ENCODE measurements at places on chromosomes 3 and 15.

- no peak overlapping the region for H3K27ac ChIP-seq
- no peaks in the 10 kb centered on the region for H3K27me3 ChIP-seq
- peak; percentile 77 for DNase-seq
Measured at GRCh38 chr15:70289191-70289955, 191.7 kb upstream of the TLE3 start.

DNA sequence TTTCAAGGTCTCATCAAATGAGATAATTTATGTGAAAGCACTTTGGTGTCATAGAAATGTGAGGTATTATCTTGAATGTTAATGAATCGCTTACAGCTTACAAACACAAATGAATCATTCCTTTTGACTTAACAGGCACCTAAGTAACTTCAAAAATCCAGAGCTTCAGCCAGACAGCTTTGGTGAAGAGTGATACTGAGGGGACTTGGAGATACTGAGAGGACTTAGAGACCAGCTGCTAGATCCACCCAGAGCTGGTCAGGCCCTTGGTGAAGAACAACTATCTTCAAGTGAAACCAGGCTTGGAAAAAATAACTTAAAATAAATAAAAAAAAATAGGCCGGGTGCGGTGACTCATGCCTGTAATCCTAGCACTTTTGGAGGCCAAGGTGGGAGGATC lies 16.2 kb upstream of the ZFYVE19 start:
- H3K27ac ChIP-seq, result no peak overlapping the region
- DNase-seq, result no peak
- peaks cover 17% of the 10 kb centered on the region for H3K4me1 ChIP-seq
- no peaks in the 10 kb centered on the region for H3K27me3 ChIP-seq
- H3K4me3 ChIP-seq, result no peak overlapping the region

DNA sequence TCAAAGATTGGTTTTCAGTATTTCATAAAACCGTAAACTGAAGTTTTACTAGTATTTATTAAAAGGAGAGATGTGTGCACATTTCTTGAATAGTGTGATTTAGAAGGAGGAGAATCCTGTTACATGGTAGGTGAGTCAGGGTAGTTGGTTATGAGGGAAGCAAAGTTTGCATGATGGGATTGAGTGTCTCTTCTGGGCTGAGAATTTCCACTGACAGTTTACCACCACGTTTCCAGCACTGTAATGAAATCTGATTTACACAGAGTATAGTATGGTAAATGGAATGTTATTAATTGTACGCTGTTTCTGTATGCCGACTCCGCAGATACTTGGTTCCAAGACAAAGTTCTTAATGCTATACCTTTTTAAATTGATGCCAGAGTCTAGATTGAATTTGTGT lies 1.6 kb downstream of the NECTIN3 start:
- H3K27ac ChIP-seq, result no peak overlapping the region
- DNase-seq, result no peak
- H3K36me3 ChIP-seq, result no peaks in the 10 kb centered on the region
- H3K4me3 ChIP-seq, result peak overlapping the region; percentile 77
- no peaks in the 10 kb centered on the region for H3K27me3 ChIP-seq
- H3K4me1 ChIP-seq, result no peaks in the 10 kb centered on the region

DNA sequence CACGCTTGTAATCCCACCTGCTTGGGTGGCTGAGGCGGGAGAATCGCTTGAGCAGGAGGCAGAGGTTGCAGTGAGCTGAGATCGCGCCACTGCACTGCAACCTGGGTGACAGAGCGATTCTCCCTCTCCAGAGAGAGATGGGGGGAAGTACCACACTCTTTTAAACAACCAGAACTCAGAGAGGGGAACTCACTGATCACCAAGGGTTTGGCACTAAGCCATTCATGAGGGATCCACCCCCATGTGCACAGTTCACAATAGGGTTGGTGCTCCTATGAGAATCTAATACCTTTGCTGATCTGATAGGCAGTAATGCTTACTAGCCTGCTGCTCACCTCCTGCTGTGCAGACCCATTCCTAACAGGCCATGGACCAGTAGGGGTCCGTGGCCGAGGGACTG lies 51.6 kb downstream of the QTRT2 start:
- no peak overlapping the region for H3K4me3 ChIP-seq
- H3K4me1 ChIP-seq, result no peaks in the 10 kb centered on the region
- no peaks in the 10 kb centered on the region for H3K27me3 ChIP-seq
- no peaks in the 10 kb centered on the region for H3K36me3 ChIP-seq

DNA sequence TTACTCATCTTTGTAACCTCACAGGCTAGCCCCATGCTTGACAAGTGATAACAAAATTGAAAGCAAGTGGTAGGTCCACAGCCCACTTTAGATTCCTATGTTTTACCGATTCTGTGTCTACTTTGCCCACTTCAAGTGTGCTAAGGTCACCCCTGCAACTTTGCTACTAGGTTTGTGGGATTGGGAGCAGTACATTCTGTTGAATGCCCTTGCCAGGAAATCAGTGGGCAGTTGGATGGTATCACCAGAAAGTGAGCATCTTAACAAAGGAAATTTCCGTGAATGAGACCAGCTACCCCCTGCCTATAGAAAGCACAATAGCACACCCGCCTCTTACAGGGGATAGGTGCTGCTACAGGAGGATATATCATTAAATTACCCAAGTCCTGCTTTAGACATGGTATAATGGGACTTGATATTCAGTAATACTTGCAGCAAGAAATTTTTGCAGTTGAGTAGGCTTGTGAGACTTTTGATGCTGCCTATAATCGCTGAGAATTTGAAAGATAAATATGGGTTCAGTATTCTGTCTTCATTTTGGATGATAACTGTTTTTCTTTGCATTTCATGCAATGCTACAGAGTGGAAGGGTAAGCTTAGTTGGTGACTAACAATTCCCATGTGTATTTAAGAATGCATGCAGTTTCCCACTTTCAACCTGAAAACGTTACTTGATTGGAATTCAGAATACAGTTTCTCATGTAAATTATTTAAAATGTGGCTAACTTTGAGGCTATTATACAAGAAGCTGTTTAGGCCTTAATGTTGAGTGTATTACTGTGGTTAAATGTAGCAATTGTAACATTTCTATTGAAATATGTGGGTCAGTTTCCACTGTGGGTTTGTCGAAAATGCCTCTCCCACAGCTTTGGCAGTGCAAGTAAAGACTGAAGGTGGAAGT lies 9.5 kb downstream of the EBLN2 start:
- no peak overlapping the region for H3K27ac ChIP-seq
- H3K4me3 ChIP-seq, result no peak overlapping the region
- DNase-seq, result no peak
- H3K36me3 ChIP-seq, result no peaks in the 10 kb centered on the region

DNA sequence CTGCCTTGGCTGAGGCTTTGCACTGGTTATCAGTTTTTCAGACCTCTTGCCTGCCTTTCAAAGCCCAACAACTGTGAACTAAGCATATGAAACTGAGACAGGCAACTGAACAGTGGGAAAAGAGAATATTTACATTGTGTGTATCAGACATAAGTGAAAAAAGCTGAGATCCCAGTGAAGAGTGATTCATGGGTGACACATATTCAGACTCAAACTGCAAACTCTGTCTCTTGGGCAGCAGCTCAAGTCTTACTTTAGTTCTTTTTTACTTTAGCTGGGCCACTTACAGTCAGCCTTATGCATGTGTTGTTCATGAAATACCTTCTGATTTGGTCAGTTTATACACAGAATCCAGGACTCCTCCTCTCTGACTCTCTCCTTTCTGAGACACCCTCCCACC lies 19.2 kb downstream of the SUCLG2 start:
- H3K36me3 ChIP-seq, result no peaks in the 10 kb centered on the region
- DNase-seq, result no peak
- H3K27ac ChIP-seq, result no peak overlapping the region
- no peaks in the 10 kb centered on the region for H3K27me3 ChIP-seq
- no peak overlapping the region for H3K4me3 ChIP-seq

DNA sequence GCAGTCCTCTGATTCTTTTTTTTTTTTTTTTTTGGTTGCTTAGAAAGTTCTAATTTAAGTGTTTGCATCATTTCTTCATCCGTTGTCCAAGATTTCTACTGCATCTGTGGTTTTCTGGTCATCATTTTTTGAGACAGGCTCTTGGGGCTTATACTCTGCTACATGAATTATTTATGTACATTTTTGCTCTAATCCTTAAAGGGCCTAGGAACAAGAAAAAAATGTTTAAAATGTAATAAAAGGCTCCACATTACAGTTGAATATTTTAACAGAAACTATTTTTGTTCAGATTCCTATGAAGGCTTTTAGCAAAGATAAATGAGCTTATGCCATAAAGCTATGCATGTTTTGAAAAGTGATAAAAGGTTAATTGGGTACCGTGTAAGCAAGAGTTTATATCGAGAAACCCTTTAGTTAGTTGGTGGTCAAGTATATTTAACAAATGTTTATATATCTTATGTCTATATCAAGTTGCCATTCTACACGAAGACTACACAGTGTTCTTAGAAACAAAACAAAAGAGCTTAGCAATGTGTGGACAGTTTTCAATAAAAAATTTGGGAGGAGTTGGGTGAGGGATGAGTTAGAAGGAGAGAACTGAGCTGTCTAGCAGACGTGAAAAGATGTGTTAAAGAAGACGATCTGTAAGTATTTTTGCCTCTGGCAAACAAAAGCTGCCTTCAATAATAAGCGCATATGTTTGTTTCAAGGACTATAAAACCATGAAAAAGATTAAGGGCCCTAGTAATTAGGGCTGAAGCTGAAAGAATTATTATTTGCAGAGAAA lies 563.6 kb upstream of the NAALADL2 start:
- DNase-seq, result no peak
- H3K27ac ChIP-seq, result no peak overlapping the region
- no peaks in the 10 kb centered on the region for H3K27me3 ChIP-seq

- no peak overlapping the region for H3K4me3 ChIP-seq
- no peak overlapping the region for H3K27ac ChIP-seq
- no peak for DNase-seq
- no peaks in the 10 kb centered on the region for H3K36me3 ChIP-seq
- H3K27me3 ChIP-seq, result no peaks in the 10 kb centered on the region
Measured at GRCh38 chr3:197514786-197515355, 40.9 kb downstream of the BDH1 start.

DNA sequence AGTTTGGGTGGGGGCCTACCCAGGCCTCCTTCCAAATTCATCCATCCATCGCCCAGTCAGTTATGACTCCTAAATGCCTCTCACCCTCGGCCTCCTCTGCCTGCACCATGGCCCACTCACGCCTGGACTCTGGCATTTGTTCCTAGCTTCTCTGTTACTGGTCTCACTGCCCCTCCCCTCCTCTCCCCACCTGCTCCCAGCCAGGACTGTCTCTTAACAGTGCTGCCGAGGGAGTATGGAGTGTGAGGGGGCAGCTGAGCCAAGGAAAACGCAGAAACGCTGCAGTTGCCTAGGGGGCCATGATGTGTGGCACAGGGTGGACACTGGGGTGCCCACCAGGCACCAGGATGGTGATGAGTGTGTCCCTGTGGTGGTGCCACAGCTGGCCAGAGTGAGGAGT lies 3.1 kb downstream of the RCCD1 start:
- peak overlapping the region; percentile 50 for H3K4me3 ChIP-seq
- peaks cover 9% of the 10 kb centered on the region for H3K36me3 ChIP-seq
- H3K4me1 ChIP-seq, result peaks cover 10% of the 10 kb centered on the region
- H3K27me3 ChIP-seq, result no peaks in the 10 kb centered on the region

- H3K36me3 ChIP-seq, result no peaks in the 10 kb centered on the region
- H3K27ac ChIP-seq, result no peak overlapping the region
- H3K27me3 ChIP-seq, result no peaks in the 10 kb centered on the region
Measured at GRCh38 chr3:156598413-156598812, 43.5 kb upstream of the SSR3 start.
